ENCODE measurements at places on chromosomes 2 and 18. TPM values are rescaled to one million over a fixed set of nuclear protein-coding genes. Genes with fewer than 3 reads are reported as not detected.
A peak's percentile ranks its signal among the peaks of the same experiment; 100 is the strongest.

- H3K27me3 ChIP-seq, result peaks cover 4% of the 10 kb centered on the region
- H3K27ac ChIP-seq, result no peak overlapping the region
- DNase-seq, result no peak
- no peaks in the 10 kb centered on the region for H3K4me1 ChIP-seq
- no peak overlapping the region for H3K4me3 ChIP-seq
Measured at GRCh38 chr2:113341191-113341869, 62.6 kb upstream of the PAX8 start.

PLGLB1 gene
- total RNA-seq, result 0.20 TPM

GRCh38 chr2:188235364-188235763 is 56.3 kb upstream of the GULP1 start:
- no peak overlapping the region for H3K27ac ChIP-seq
- no peak overlapping the region for H3K4me3 ChIP-seq
- no peaks in the 10 kb centered on the region for H3K27me3 ChIP-seq

EPAS1 gene
- 64.9 TPM for total RNA-seq

NR4A2 gene
- total RNA-seq, result not detected

GGCX gene
- 103 TPM for total RNA-seq

DNA sequence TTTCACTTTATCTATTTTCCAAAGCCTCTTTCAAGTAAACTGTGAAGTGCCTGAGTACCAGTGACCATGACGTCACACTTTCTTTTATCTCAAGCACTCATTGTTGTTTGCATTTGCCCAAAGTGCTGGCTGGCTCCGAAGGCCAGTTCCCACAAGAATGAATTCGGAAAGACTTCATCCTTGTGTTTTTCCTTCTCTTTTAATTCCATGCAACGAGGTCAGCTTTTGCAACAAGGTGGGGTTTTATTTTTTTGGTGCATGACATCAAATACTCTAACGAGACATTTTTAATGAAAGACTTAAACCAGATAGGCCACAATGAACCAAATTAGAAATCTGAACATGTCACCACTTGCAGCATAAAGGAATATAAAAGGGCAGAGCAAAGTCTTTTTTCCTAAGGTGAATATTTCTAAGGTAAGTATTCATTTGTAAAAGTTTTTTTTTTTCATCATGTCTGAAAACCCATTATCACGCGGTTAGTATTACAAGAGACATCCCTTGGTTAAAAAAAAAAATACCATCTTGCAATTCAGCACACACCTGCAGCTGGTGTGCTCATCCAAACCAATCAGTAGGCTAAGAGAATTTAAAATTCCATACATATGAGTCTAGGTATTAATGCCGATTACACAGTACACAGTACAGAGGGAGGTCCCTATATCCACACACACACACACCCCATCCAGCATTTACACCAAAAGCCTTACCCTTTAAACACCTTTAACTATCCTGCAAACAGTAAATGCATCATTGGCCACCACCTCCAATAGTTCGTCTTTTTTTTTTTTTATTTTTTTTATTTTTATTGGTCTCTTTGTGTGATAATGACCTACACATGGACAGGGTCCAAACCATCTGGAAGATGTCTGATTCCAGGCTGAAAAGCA is 2.3 kb downstream of the ARL4C start:
- H3K27ac ChIP-seq, result no peak overlapping the region
- no peak overlapping the region for H3K4me3 ChIP-seq
- H3K27me3 ChIP-seq, result peaks cover 35% of the 10 kb centered on the region
- H3K4me1 ChIP-seq, result peaks cover 7% of the 10 kb centered on the region

SLC16A14 gene
- total RNA-seq, result not detected

GRCh38 chr2:2326068-2327040 is 4.7 kb downstream of the MYT1L start:
- no peaks in the 10 kb centered on the region for H3K4me1 ChIP-seq
- peaks cover 1% of the 10 kb centered on the region for H3K27me3 ChIP-seq
- no peaks in the 10 kb centered on the region for H3K36me3 ChIP-seq
- H3K27ac ChIP-seq, result no peak overlapping the region
- DNase-seq, result no peak

DNA sequence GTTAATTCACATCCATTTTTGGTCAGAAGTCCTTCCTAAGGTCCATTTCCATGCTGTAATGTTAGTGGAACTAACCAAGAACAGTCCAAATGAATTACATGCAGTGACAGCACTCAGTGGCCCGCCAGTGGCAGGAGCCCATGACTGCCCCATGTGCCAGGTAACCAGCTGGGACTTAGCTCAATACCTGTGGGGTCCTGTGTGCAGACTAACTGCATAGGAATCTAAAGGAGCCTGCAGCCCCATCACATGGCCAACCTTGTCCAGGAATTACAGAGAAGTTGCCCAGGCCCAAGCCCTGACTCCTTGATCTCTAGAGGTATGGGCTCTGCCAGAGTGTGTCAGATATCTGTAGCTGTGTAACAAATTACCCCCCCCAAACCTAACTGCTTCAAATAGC is 35.4 kb upstream of the GPR17 start:
- no peak overlapping the region for H3K27ac ChIP-seq
- no peaks in the 10 kb centered on the region for H3K36me3 ChIP-seq
- no peaks in the 10 kb centered on the region for H3K4me1 ChIP-seq
- no peak for DNase-seq

MYOM1 gene
- 1.0 TPM for total RNA-seq

GRCh38 chr18:36297417-36298125 is at the start of gene FHOD3:
TSS of gene FHOD3 (plus strand) at chr18:36297713. CDS start at chr18:36297836, 123 bp downstream.
- no peak within 1 kb of the TSS for H3K27ac ChIP-seq
- H3K4me1 ChIP-seq, result peaks cover 9% of the 10 kb centered on the region
- no peaks in the 10 kb centered on the region for H3K36me3 ChIP-seq
- peak within 1 kb of the TSS; percentile 47 for H3K4me3 ChIP-seq

- DNase-seq, result no peak
- H3K36me3 ChIP-seq, result no peaks in the 10 kb centered on the region
- H3K27me3 ChIP-seq, result no peaks in the 10 kb centered on the region
- H3K27ac ChIP-seq, result no peak overlapping the region
- no peaks in the 10 kb centered on the region for H3K4me1 ChIP-seq
- no peak overlapping the region for H3K4me3 ChIP-seq
Measured at GRCh38 chr2:80377071-80377470, 72.5 kb upstream of the LRRTM1 start.

DNA sequence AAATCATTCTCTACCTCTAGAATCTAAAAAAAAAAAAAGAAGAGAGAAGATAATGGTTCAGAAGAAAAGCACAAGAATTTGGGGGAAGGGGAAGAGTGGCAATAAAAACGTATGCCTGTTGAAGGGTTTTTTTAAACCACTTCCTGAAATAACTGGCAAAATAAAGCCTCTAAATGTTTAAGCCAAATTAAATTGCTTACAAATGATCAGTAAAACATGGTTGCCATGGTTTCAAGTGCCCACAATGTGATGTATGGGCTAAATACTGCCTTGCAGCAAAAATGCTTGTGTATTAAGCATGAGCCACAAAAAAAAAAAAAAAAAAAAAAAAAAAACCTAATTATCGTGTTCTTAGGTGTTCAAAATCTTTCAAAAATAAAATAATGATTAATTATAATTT is 60.8 kb downstream of the RBM43 start:
- H3K4me1 ChIP-seq, result no peaks in the 10 kb centered on the region
- DNase-seq, result no peak
- no peaks in the 10 kb centered on the region for H3K27me3 ChIP-seq
- H3K4me3 ChIP-seq, result no peak overlapping the region

DNA sequence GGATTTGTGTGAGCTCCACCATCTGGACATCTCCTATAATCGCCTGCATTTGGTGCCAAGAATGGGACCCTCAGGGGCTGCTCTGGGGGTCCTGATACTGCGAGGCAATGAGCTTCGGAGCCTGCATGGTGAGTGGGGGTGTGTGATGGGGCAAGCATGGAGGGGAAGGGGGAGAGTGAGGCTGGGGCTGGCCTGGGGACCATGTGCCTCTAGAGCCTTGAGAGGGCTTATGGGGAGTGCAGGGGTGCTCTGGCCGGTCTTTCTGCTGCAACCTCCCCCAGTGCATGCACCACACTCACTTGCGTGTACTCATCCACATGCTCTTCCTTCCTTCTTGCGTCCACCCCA is 7.9 kb downstream of the STK11IP start:
- peaks cover 17% of the 10 kb centered on the region for H3K4me1 ChIP-seq
- peaks cover 46% of the 10 kb centered on the region for H3K36me3 ChIP-seq
- no peaks in the 10 kb centered on the region for H3K27me3 ChIP-seq
- H3K4me3 ChIP-seq, result no peak overlapping the region
- DNase-seq, result no peak
- peak overlapping the region; percentile 38 for H3K27ac ChIP-seq

- H3K27ac ChIP-seq, result peak overlapping the region; percentile 81
- no peak for DNase-seq
- H3K27me3 ChIP-seq, result no peaks in the 10 kb centered on the region
- no peaks in the 10 kb centered on the region for H3K36me3 ChIP-seq
Measured at GRCh38 chr2:137930146-137930545, 34.1 kb upstream of the HNMT start.

RBBP8 gene
- 47.4 TPM for total RNA-seq

GRCh38 chr2:197516393-197516761 is 511 bp downstream of the MOB4 start:
- no peaks in the 10 kb centered on the region for H3K36me3 ChIP-seq
- DNase-seq, result peak; percentile 29
- H3K27ac ChIP-seq, result peak overlapping the region; percentile 77
- H3K4me3 ChIP-seq, result peak overlapping the region; percentile 91
- no peaks in the 10 kb centered on the region for H3K27me3 ChIP-seq

GRCh38 chr2:241066893-241067341 is 35.2 kb downstream of the MTERF4 start:
- H3K4me1 ChIP-seq, result 0 out of 2 replicates have a peak, but pooled peaks cover 8% of the 10 kb centered on the region
- peaks cover 24% of the 10 kb centered on the region for H3K27me3 ChIP-seq
- DNase-seq, result no peak
- no peaks in the 10 kb centered on the region for H3K36me3 ChIP-seq
- no peak overlapping the region for H3K27ac ChIP-seq

DNA sequence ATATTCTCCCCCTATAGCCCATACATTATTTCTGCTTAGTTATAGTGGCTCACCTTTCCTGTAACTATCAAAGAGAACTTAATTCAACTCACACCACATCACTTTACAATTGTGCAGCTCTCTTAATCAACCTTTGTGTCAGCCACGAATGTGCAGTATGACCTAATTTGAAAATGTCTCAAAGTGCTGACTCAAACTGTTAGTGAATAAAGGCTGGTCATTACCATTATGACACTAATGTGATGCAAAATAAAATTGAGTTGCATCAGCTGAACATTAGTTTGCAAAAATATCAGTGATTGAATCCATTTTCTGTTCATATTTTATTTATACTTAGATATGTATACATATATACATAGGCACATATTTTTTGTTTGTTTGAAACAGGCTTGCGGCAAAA is 251.8 kb downstream of the MEIS1 start:
- 0 out of 3 replicates have a peak, but pooled peaks cover 6% of the 10 kb centered on the region for H3K27me3 ChIP-seq
- H3K4me3 ChIP-seq, result no peak overlapping the region
- H3K4me1 ChIP-seq, result no peaks in the 10 kb centered on the region
- no peaks in the 10 kb centered on the region for H3K36me3 ChIP-seq
- no peak for DNase-seq

DNA sequence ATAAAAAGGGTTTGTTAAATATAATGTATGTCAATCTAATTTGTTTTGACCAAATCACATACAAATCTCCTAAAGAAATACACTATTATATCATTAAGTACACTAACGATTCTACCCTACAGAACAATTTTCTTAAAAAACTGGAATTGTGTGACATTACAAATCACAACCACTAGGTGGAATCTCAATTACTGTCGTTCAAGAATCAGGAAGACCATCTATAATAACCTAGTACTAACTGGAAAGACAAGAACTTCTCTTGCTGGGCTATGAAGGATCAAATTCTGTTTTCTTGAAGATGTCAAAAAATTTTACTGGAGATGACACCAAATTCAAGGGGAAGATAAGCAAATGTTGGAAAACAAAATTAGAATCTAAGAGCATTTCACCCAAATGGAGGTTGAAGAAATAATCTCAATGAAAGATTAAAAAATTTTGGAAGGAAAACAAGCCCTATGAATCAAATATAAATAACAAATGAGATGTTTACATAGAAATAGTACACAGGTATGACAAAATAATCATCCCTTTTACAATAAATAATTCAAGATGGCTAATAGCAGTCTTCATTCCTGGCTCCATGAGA is 110.9 kb downstream of the STK39 start:
- peaks cover 9% of the 10 kb centered on the region for H3K36me3 ChIP-seq
- no peaks in the 10 kb centered on the region for H3K27me3 ChIP-seq
- H3K4me1 ChIP-seq, result no peaks in the 10 kb centered on the region
- H3K27ac ChIP-seq, result no peak overlapping the region
- H3K4me3 ChIP-seq, result no peak overlapping the region

GRCh38 chr18:69102959-69103358 is 297.7 kb upstream of the DOK6 start:
- DNase-seq, result no peak
- no peaks in the 10 kb centered on the region for H3K27me3 ChIP-seq
- no peaks in the 10 kb centered on the region for H3K4me1 ChIP-seq
- no peak overlapping the region for H3K4me3 ChIP-seq

GRCh38 chr2:33782395-33783230 is 183.5 kb upstream of the FAM98A start:
- no peaks in the 10 kb centered on the region for H3K27me3 ChIP-seq
- no peak overlapping the region for H3K27ac ChIP-seq
- no peak for DNase-seq
- H3K4me3 ChIP-seq, result no peak overlapping the region
- no peaks in the 10 kb centered on the region for H3K36me3 ChIP-seq

DNA sequence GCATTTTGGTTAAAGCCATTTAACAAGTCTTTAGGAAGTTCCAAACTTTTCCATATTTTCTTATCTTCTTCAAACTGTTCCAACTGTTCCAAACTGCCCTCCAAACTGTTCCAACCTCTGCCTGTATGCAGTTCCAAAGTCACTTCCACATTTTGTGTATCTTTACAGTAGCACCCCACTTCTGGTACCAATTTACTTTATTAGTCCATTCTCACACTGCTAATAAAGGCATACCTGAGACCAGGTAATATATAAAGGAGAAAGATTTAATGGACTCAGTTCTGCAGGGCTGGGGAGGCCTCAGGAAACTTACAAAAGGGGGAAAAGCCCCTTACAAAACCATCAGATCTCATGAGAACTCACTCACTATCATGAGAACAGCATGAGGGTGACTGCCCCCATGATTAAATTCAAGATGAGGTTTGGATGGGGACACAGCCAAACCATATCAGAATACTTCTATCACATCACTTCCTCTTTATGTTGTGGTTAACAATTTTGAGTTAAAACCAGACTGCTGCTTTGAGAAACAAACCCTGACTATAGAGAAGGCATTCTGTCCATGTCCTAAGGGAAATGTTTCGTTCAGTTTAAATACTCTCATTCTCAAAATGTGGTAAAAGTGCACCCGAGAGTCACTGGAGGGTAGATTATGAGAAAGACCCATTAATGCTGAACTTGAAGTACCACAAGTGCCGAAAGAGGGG is 11.0 kb downstream of the IL18R1 start:
- H3K27ac ChIP-seq, result no peak overlapping the region
- H3K36me3 ChIP-seq, result no peaks in the 10 kb centered on the region
- H3K27me3 ChIP-seq, result no peaks in the 10 kb centered on the region
- H3K4me3 ChIP-seq, result no peak overlapping the region
- DNase-seq, result no peak
- H3K4me1 ChIP-seq, result peaks cover 6% of the 10 kb centered on the region

DNA sequence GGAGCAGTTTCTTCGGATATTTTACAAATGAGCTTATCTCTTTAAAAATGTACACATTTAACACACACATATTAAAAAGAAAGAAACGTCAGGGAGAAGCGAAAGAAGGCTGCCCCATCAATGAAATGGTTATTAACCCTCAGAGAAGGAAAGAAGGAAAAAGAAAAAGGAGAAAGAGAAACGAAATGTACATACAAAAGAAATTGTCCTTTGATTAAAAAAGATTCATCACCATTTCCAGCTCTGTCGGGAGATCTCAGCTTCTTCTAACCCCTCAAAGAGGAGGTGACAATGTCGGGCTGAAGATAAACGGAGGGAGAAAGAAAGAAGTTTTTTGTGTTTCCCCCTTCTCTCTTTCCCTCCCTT is 1.5 kb downstream of the IKZF2 start:
- no peak overlapping the region for H3K27ac ChIP-seq
- no peak for DNase-seq
- H3K4me3 ChIP-seq, result no peak overlapping the region
- H3K27me3 ChIP-seq, result no peaks in the 10 kb centered on the region
